Jurkat, Clone E6-1 (cell line): ENCODE measurements at places on chromosomes 7 and 10.

- DNase-seq: no peak
Observed at GRCh38 chr10:97336446-97336845, 1.9 kb upstream of the FRAT2 start.

DNA sequence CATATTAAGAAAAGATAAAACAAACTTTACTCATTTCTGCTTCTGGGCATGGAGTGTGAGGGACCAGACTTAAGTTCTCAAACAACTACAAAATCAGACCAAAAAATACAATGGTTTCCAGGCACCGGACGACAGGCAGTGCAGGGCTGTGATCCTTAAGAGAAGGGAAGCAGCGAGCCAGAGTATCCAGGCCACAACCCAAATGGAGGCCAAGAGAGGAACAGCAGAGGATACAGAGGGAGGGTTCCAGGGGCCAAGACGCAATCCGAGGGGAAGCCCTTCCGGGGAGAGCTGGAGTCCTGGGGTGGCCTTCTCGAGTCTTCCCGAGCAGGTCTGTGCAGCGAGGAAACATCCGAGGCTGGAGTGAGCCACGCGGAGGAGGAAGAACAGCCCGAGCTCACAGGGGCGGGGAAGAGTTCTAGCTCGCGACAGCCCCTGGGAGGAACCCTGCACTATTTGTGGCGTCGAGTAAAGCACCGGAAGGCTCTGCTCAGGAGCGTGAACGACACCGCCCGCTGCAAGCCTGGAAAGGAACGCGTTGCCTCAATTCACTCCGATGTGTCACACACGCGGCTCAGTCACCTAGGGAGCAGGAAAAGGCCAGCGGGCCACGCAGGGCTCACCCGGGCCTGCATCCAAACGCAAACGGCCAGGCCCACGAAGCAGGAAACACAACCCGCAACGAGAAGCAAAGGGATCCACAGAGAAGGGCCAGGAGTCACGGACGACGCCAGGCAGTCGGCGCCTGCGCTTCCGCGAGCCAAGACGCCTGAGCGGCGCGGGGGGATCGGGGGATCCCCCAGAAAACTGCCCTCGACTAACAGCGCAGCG is 933 bp upstream of the RNF32 start:
- no peak for DNase-seq

GRCh38 chr7:71285571-71286145 is 153.7 kb downstream of the GALNT17 start:
- no peak for DNase-seq

DNA sequence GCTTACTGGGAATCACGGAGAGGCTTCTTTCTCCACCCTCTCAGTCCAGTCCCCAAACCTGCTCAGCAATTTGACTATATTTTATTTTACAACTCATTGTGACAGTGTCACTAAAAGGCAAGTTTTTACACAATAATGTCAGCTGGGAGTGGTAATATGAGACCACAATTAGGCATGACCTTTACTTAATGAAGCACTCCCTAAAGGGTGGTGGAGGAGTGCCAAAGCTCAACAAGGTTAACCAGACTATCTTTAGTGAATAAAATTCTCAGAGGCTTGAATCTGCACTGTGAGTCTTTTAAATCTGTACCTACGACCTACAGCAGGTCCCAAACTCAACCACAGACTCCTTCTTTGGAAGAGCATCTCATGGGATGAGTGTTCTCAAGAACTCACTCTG is 215.6 kb downstream of the TAX1BP1 start:
- no peak for DNase-seq

DNA sequence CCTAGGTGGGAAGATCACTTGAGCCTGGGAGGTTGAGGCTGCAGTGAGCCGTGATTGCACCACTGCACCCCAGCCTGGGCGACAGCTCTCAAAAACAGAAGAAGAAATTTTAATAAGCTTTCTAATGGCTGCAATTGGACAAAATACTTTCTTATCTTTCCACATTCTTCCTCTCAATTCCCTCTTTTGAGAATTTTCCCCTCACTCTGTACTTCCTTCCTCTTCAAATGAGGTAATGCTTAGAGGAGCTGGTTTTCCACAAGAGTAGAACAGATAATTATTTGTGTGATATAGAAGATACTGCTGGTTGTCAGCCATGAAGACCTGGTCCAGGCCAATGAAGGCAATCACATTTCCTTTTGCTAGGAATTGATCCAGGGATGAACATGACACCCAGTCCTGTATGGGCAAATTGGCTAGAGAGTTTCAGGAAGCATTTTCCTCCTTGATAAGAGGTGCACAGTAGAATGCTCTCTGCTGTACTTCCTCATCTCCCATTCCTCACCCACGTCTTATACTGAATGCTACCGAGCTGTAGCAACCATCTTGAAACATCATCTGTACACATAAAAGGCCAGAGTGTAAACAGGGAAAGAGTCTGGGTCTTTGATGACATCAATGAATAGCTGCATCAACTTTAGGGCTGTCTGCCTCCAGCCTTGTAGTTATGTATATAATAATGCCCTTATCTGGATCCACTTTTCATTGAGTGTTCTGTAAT is 103.9 kb downstream of the CDK6 start:
- no peak for DNase-seq

DNA sequence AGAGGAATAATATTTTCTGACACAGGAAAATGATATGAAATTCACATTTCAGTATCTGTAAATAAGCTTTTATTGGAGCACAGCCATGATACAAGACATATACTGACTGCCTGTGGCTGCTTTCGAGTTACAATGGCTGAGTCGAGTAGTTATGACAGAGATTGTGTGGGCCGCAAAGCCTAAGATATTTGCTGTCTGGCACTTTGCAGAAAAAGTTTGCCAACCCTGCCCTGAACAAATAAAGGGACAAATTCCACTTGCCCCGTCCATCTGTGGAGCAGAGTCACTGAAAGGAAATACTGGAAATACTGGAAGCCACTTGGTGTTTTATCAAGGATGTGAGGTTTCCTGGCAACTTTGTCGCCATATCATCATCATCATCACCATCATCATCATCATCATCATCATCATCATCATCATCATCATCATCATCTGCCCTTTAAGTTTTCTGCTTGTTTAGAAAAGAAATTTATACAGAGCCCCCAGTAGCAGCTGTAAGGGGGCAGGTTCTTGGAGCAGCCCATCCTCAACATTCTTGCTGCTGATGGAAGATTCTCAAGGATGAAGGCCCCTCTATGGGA is 85.8 kb downstream of the TCF7L2 start:
- no peak for DNase-seq

DNA sequence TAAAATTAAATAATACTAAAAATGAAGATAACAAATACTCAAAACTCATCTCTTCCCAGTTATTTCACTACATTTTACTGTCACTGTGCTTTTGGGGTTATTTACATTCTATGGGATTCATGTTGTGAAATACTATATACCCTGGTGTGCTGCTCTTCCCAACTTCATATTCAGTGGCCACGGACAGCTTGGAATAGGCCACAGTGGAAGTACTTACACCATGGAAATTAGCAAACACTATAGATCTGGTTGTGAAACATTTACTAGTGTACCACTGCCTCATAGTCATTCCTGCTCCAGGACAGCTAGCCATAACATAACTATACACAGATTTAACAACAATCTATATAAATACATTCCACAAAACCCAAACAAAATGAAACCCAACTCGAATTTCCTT is 21.2 kb upstream of the KDM7A start:
- DNase-seq: no peak

DNA sequence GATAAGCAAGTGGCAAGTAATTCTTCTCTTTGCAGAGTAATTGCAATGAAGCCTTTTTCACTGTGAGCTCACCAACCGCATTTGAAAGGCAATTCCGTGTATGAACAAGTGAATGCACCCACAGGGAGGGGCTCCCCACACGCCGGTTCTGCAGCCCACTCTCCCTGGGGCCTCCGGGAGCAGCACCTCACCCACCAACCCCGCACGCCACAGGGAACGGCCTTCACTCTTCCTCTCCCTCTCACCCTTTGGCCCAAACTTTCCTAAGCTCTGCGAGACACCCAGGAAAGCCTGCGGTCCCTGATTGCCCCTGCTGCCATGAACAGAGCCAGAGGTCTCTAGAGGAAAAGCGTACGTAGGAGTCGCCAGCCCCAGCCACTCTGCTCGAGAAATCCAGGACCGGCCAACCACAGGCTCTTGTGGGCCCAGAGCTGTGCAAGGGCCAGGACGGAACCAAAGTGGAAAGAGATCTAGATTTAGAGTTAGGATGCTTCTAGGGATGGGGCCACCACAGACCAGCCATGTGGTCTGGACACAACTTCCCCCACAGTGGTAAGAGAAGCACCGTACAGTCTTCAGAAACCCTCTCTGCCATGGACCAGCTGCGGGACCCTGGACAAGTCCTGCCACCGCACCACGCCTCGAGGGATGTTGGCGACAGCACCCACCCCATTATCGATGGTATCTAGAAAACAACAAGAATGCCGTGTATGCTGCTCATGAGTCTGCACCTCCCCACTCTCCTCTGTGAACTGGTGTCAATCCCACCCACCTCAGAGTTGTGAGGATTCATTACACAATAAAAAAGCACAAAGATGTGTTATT is 3.6 kb downstream of the WDR86 start:
- no peak for DNase-seq

GRCh38 chr10:129474642-129475041 is 7.6 kb downstream of the MGMT start:
- DNase-seq: no peak

- no peak for DNase-seq
Observed at GRCh38 chr10:3784510-3785250, at the start of gene KLF6. Gene KLF6, minus strand, starts transcription at chr10:3785209. Its CDS starts 195 bp downstream, at chr10:3785014.

DNA sequence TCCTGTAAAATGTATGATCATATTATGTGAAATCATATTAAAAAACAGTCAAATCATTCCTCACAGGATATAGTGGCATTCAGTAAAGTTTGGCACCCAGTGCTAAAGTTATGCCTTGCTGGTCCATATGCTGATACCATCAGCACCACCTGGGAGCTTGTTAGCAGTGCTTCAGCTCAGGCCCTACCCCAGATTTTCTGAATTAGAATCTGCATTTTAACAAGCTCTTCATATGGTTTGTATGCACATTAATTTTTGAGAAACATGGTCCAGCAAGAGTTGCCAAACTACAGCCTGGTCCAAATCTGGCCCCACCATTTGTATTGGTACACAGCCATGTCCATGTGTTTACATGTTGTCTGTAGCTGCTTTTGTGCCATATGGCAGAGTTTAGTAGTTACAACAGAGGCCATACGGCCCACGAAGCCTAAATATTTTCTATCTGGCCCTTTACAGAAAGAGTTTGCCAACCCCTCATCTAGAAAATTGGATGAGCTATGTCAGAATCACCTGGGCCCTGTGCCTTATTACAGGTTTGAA is 30.1 kb downstream of the RAB18 start:
- no peak for DNase-seq

GRCh38 chr10:119536508-119537025 is 6.0 kb downstream of the RGS10 start:
- no peak for DNase-seq

GRCh38 chr7:18647582-18647981 is 152.0 kb downstream of the HDAC9 start:
- no peak for DNase-seq

- DNase-seq: no peak
Observed at GRCh38 chr10:104035194-104036068, 50.2 kb downstream of the COL17A1 start.

DNA sequence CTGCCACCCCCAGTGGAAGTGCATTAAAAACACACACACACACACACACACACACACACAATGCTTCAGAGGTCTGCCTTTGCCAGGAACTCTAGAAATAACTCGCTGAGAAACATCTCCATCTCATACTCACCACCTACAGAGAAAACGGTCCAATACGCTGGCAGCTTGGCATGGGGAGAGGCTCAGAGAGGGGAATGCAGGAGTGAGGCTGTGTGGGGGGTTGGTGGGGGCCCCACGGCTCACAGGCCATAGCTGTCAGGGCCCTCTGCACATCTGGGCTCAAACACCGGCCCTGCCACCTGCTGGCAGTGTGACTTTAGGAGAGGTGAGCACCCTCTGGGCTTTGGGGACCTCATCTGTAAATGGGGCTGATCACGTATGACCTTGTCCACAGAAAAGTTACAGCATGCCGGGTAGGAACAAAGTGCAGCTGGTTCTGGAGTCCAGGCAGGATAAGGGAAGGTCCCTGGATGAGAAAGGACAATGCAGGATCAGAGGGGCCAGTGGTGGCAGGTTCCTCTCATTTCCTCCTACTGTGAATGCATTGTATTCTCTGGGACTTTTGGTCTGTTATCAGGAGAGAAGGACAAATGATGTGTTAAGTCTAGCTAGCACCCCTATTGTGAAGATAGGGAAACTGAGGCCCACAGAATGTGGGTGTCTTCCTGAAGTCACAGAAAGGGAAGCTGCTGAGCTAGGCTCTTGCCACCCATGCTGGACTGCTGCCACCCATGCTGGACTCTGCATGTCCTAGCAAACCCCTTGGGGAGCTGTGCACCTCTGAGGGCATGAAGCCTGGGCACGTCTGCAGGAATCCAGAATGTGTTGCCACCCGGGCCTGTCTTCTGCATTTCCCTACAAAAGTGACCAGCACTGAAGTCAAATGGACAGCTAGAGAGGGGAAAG is 404.6 kb downstream of the RPS24 start:
- DNase-seq: peak; percentile 8

GRCh38 chr7:5659584-5659983 is 121.9 kb downstream of the RNF216 start:
- DNase-seq: no peak

DNA sequence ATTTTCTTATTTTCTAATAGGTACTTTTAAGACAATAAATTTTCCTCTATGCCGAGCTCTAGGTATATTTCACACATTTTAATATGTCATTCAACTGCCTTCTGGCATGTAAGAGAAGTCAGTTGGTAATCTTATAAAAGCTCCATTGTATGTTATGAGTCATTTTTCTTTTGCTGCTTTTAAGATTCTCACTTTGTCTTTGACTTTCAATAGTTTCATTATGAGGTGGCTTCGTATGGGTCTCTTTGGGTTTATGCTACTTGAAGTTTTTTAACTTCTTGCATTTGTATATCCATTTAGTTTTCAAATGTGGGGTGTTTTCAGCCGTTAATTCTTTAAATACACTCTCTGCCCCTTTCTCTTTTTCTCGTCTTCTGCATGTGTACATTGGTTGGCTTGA is 80.5 kb downstream of the ABCA13 start:
- DNase-seq: no peak

DNA sequence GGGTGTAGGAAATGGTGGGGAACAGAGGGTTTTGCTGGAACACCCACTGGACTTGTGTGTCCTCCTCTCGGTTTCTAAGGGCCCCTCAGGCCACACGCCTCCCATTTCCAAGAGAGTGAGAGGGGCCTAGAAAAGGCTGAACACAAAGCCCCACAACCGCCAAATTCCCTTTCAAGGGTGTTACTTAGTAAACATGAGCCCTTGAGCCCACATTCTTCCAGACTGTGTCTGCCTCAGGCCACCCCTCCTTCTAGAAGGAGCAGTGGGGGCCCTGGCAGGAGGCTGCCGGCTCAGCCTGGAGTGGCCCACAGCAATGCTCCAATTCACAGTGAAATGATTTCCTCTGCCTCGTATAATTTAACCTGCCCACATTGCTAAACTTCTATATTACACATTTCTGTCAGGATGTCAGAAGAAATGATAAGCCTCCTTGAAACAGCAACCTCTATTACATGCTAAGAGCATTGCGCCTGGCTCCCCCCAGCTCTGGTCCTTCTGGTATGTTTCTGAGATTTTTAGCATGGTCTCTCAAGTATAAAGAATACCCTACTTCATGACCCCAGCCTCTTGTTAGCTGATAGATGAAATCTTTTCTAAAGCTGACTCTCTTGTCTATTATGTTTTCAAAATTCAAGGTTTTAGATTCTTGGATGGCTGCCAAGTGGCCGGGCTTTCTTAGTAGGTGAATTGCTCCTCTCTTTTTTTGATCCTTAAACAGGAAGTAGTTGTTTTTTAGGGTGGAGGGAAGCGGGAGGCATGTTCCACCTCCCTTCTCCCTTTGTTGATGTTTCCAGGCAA is 673.9 kb upstream of the GALNT17 start:
- DNase-seq: peak; percentile 21

- no peak for DNase-seq
Observed at GRCh38 chr7:152486968-152487367, 51.2 kb upstream of the KMT2C start.
